Activated T-helper 17 cell treated with anti-CD3 and anti-CD28 coated beads, Interleukin-2, amount 50 U/mL, for 72 hours (primary cell): ENCODE measurements at places on chromosomes 11 and 22.
A peak's percentile ranks its signal among the peaks of the same experiment; 100 is the strongest.

DNA sequence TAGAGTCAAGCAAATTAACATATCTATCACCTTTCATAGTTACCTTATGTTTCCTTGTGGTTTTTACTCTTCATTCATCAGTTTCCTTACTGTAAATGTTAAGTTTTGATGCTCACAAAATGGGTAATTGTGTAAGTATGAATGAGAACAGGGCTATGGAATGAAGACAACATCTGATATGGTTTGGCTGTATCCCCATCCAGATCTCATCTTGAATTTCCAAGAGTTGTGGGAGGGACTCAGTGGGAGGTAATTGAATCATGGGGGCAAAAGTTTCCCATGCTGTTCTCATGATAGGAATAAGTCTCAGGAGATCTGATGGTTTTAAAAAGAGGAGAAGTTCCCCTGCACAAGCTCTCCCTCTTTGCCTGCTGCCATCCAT is 107.6 kb downstream of the CCDC34 start:
- ATAC-seq = no peak

DNA sequence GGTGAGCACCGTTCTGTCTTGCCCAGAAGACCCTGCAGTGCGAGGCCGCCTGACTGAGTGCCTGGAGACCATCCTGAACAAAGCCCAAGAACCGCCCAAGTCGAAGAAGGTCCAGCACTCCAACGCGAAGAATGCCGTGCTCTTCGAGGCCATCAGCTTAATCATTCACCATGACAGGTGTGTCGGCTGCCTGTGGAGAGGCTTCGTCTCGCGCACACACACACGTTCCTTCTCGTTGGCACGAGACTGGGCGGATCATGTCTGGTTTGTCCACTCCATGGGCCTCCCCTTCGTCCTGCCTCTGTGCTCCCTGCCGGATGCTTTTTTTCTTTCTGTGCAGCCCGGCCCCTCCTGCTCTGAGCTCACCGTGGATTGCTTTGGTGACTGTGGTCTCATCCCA is 51.1 kb downstream of the MUC6 start:
- no peak for ATAC-seq

DNA sequence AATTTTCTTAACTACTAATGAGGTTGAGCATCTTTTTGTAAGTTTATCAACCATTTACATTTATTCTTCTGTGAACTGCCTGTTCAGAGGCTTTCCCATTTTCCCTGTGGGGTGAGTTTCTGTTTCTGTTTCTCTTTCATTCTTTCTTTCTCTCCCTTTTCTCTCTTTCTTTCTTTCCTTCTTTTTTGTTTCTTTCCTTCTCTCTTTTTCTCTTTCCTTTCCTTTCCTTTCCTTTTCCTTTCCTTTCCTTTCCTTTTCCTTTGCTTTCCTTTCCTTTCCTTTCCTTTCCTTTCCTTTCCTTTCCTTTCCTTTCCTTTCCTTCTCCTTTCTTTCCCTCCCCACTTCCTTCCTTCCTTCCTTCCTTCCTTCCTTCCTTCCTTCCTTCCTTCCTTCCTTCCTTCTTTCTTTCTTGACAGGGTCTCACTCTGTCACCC is 8.0 kb upstream of the ZBED5 start:
- ATAC-seq = no peak

DNA sequence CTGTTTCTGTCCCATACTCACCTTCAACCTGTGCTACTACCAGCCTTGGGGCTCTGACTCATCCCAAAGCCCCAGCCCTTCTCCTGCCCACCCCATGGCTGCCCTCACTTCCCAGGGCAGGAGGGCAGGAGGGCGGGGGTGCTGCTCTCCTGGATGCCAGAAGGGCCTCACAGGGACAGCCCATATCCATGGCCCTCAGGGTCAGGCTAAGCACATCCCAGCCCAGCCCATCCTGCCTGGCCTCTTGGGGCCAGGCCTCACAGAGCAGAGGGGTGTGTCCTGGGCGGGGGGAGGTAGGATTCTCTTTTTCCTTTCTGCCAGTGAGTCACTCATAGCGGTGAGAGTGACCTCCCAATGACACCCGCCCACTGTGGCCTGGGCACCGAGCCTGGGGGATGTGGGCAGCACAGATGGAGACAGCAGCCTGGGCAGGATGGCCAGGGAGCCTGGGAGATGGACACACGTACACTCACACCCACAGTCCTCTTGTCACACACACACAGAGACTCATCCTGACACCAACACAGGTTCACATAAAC is 2.4 kb downstream of the LTBP3 start:
- peak; percentile 52 for ATAC-seq

DNA sequence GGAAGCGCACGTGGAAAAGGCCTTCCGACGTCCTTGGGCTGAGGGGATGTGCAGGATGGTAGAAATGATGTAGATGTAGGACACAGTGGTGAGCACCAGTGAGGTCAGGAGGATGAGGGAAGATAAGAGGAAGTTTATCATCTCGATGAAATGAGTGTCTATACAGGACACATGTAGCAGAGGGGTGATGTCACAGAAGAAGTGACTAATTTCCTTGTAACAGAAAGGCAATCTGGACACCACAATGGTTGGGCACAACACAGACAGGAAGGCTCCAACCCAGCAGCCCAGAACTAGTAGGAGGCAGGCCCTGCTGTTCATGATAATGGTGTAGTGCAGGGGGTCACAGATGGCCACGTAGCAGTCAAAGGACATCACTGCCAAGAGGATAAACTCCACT is 35.0 kb upstream of the OR6M1 start:
- ATAC-seq = peak; percentile 68

DNA sequence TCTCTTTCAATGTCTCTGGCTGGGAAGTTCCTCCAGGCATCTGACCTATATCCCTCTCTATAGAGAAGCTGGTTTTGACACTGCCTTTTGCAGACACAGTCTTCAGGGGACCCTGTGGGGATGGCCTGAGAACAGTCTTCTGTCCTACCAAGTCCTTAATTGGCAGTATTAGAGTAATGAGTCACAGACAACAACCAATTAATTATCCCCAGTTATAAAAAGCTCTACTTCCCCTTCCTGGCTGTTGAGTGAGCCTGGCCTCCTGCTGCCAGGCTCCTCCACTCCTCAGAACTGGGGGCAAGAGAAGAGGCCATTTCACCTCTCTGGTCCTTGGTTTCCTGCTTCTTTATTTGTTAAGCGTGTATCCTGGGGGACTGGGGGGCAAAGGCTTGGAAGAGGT is 41.2 kb upstream of the KLHL35 start:
- no peak for ATAC-seq

GRCh38 chr11:130189492-130190210 is 30.1 kb downstream of the ST14 start:
- ATAC-seq = no peak
